ENCODE measurements at places on chromosomes 5 and 9.

GRCh38 chr5:127856292-127856691, 153.1 kb downstream of the CCDC192 start:
- no peak for DNase-seq

- DNase-seq = no peak
These were observed 3.3 kb downstream of the RASGRF2 start for GRCh38 chr5:80963521-80963895.

DNA sequence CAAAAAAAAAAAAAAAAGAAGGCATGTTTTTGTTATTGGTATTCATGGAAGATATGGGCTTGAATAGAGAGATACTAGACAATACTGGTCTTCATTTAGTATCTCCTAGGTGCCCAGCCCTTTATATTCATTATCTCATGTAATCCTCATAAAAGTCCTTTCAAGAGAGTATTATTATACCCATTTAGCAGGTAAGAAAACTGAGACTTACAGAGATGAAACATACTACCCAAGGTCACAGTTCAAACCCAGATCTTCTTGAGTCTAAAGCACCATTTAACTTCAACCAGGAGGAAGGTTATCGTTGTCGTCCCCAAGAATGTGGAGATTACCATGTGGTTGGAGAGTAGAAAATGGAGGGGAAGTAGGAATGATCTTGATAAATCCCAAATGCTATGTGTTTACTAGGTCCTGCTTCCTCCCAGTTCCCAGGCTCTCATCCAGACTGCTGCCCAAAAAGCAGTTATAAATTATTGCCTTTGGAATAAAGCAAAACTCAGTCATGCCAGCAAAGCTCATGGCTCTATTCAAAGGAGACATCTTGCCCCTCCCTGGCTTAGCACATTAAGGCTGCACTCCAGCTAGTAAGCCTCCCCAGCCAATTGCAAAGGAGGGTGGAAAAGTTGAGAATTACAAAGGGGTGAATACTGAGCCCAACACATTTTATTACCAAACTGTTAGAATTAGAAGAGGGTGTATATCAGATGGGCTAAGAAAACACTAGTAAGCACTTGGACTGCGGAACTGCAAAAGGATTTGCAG, 163.9 kb downstream of the PIK3R1 start:
- DNase-seq = no peak

- DNase-seq = peak; percentile 57
These were observed 203.7 kb upstream of the TAS2R1 start for GRCh38 chr5:9833871-9834270.

GRCh38 chr9:91746904-91747303, 203.1 kb downstream of the ROR2 start:
- DNase-seq = no peak
